ENCODE measurements at places on chromosomes 3 and 15.
A peak's percentile ranks its signal among the peaks of the same experiment; 100 is the strongest.

DNA sequence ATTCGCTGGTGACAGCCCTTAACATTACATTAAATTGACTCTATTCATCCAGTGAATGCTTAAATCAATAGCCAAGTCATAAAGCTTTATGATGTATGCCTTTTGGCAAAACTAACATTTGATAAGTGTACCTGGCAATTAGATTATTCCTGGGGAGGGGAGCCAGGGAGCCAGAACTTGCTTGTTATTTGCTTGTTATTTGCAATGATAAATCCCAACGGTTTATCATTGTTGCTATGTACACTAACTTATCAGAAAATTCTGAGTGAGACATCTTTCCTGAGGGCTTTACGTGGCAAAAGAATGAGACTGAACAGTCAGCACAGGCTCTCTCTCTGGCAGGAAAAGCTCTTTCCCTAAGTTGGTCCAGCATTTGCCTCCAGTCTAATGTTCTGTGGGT lies 35.8 kb upstream of the FBN1 start:
- DNase-seq = no peak

DNA sequence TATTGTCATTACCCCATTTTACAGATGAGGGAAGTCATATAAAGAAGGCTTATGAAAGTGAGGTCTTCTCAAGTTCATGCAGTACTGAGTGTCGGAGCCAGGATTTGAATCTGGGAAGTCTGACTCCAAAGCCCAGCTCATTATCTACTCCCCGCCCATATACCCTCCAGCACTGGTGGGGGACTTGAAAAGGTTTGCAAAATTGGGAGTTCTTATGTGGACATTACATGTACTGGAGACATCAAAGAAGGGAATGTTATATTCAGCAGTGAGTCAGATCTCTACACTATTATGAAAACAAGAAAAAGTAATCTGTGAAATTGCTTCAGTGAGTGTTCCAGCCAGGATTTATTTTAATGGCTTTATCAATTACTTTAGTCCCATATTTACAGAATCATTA lies 185.2 kb upstream of the CADPS start:
- no peak for DNase-seq

GRCh38 chr3:80889535-80889934 lies 871.9 kb downstream of the GBE1 start:
- DNase-seq = no peak

DNA sequence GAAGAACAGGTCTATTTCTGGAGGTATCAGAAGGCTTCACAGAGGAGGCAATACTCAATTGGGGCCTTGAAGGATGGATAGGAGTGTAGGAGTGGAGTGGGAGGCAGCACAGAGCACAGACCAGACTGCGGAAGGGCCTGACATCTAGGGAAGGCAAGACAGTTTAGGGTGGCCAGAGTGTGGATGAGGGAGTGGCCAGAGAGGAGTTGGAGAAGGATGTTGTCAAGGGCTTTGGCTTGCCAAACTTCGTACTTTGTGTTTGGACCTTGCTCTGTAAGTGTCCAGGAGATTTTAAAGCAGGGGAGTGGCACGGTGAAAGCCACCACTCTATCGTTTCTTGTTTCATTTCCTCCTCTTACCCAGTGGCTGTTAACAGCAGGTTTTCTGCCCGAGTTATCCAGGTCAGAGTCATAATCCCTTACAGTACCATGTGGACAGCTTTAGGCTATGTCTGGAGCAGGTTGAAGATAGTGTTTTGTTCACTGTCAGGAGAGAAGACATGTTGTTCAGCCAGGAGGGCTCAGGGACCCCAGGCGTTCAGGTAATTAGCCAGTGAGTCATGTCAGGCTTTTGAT lies 12.3 kb downstream of the SMAD3 start:
- DNase-seq = no peak

GRCh38 chr15:36429707-36430106 lies 149.7 kb upstream of the CDIN1 start:
- no peak for DNase-seq

DNA sequence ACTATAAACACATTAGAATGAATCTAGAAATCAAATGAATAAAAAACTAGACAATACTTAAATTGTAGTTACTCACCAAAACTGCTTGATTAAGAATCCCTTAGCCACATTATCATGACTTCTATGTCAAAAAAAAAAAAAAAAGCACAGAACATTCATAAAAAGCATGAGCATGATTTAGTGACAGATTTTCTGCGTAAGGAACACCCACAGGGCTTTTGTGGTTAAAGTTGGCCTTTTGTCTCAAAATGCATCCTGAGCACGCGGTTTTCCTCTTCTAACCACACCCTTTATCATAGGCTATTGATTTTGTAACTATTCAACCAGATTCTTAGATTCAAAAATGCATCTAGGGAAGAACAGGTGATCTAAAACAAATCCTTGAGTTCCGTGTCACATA lies 334.0 kb upstream of the NR2F2 start:
- DNase-seq = no peak

- DNase-seq = no peak
Observed at GRCh38 chr3:3665961-3666640, 133.1 kb upstream of the LRRN1 start.

DNA sequence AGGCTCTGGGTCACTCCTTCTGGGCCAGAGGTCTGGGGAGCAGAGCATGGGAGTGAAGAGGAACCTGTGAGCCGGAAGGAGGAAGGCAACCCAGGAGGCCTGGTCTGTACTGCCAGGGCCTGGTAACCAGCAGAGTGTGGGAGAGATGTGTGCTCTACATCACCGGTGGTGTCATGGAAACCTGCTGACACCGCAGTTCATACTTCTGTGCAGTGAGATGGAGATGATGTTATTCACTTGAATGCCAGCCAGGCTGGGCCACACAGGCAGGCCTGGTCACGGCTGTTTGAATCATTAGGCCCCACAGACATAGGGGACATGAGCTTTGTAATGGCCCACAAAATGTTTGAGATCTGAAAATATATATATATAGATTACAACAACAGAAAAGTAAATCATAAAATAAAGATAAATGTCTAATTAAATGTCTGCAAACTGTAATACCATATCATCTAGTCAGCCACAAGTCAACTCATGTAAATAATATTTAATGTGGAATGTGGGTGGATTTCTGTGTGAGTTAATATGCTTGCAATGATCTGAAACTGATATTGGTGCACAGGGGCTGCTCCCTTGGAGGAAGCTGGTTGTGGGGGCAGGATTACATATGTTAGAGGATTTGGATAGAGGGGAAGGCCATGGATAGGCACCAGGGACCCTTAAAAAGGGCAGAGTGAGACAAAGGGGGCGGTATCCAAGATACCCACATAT lies 108.5 kb upstream of the PFN2 start:
- DNase-seq = no peak

- DNase-seq = no peak
Observed at GRCh38 chr3:137642831-137643230, 121.3 kb upstream of the SOX14 start.

- DNase-seq = no peak
Observed at GRCh38 chr3:127940116-127940515, 25.1 kb downstream of the KBTBD12 start.

DNA sequence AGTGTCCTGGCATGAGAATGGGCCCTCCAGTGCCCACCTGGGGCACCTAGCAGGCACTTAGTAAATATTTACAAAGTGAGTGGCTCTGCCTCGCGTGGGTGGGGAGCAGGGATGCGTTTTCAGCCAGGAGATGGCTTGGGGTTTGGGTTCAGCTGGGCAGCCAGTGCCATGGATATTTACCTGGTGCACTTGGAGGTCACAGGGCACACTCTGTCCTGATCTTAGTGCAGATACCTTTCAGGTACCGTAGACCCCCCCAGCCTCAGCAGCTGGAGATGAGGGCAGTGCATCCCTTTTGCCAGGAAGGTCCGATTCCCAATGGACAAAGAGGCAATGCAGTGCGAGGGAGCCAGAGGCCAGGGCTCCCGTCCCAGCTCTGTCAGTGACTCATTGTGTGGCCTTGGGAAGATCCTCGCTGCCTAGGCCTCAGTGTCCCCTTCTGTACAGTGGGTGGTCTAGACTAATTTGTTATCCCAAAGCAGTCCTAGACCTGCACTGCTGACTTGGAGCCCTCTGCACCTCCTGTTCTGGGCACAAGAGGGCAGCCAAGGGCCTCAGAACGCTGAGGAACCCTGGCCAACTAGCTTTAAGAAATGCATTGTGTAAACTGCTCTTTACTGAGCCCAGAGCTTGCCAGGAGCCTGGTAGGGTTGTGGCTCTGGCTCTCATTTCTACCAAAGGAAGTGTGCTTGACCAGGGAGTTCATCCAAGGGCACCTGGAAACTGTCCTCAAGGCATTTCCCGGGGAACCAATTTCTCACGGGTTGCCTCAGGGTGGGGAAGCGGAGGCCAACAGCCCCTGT lies 16.0 kb downstream of the HDAC11 start:
- peak; percentile 41 for DNase-seq

DNA sequence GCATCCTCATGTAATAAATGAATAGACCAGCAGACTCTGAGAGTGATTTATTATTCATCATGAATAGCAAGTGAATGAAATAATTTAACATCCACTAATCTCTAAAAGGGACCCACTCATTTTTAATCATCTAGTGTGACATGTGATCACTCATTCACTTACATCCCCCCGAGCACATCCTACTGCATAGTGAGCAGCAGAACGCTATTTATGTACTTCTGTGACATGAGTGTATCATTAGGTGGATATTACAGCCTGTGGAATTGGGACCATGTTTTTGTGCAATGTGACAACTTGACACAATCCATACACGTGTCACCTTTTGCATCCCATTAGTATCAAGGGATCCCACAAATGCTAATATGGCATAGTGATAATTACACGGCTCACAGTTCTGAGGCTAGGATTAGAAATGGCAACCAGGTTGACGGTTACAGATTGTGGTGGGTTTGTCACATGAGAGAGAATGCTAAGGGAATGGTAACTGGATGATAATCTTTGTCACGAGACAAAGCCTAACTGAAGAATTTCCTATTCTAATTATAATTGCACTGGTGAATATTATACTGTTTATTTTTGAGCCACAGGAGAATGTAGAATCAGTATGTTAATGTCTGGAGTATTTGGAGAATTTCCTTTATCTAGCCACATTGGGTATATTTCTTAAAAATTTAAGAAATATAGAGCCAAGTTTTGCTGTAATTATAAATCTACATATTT lies 595.2 kb upstream of the TBL1XR1 start:
- no peak for DNase-seq

DNA sequence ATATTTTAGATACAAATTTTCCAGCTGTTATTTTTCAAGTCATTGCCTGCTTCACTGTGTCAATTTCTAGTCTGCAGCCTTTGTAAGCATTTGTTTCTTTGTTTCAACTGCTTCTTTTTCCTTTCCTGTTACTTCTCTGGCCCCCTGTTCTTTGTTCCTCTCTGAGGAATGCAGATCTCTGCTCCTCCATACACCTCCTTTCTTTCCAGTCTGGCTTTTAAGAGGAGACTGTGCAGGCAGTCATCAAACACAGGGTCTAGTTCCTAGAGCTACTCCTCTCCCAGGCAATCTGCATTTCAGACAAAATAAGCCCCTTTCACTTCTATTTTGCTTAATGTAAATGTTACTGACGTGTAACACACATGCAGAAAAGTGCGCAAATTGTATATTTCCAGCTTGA lies 502.9 kb downstream of the PDCD6IP start:
- no peak for DNase-seq

- DNase-seq = no peak
Observed at GRCh38 chr3:72214066-72214951, 429.4 kb upstream of the PROK2 start.

- DNase-seq = no peak
Observed at GRCh38 chr3:39469945-39470344, 2.5 kb downstream of the MOBP start.

DNA sequence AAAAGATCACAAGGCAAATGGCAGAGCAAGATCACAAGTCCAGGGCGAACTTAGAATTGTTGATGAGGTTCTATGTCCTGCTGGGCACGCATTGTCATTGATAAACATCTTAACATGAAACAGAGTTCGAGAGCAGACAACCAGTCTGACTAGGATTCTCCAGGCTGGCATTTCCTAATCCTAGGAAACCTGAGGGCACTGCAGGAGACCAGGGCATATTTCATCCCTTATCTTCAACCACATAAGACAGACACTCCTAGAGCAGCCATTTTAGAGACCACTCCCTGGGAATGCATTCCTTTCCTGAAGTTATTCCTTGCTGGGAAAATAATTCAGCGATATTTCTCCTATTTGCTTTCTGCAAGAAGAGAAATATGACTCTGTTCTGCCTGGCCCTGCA lies 1199.9 kb downstream of the SI start:
- no peak for DNase-seq

- no peak for DNase-seq
Observed at GRCh38 chr15:41501191-41501917, 7.7 kb downstream of the ITPKA start.

DNA sequence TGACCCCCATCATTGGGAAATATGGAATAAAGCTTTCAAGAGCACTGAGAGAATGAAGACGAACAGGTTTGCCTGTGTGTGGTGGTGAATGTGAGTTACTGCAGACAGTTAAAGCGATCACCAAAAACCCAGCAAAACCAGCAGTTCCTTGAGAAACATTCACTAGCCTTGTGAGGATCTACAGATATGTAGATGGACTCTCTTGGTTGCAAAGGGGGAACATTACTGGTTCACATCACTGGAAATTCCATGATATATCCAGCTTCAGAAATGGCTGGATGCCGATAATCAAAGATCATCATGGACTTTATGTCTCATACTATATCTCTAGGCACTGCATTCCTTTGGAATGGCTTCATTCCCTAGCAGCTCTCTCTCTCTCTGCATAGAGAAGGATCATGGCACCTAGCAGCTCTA lies 10.2 kb upstream of the HERC1 start:
- DNase-seq = no peak

GRCh38 chr15:27850050-27850449 lies 249.1 kb downstream of the OCA2 start:
- no peak for DNase-seq

DNA sequence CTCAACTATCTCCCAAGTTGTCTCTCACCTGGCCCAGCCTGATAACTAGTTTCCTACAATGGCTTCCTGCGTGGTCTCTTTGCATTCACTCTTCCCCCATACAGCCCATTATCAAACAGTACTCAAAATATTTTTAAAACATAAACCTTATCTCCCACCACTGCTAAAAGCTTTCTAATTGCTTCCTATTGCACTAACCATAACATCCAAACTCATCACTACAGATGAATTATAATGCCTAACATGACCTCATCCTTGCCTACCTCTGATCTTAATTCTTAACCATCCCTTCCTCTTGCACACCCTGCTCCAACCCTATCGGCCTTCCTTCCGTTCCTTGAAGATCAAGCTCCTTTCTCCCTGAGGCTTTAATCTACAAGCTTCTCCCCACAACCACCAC lies 17.0 kb downstream of the ACAP2 start:
- DNase-seq = no peak

- DNase-seq = no peak
Observed at GRCh38 chr3:47611576-47611975, 32.9 kb upstream of the CSPG5 start.

- no peak for DNase-seq
Observed at GRCh38 chr15:59165726-59166125, 40.9 kb upstream of the LDHAL6B start.

Measured in NCI-H1092 (cell line).